ENCODE measurements at places on chromosomes 12 and 14.

DNA sequence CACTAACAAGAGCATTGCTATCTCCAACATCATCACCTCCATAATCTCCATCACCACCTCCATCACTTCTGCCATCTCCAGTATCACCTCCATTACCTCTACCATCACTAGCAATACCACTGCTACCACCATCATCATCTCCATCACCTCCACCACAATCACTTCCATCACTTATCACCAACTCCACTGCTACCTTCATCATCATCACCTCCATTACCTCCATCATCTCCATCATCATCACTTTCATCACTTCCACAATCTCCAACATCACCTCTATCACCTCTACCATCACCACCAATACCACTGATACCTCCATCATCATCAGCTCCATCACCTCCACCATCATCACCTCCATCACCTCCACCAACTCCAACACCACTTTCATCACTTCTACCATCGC lies 102.4 kb upstream of the TMEM132C start:
- DNase-seq: no peak

DNA sequence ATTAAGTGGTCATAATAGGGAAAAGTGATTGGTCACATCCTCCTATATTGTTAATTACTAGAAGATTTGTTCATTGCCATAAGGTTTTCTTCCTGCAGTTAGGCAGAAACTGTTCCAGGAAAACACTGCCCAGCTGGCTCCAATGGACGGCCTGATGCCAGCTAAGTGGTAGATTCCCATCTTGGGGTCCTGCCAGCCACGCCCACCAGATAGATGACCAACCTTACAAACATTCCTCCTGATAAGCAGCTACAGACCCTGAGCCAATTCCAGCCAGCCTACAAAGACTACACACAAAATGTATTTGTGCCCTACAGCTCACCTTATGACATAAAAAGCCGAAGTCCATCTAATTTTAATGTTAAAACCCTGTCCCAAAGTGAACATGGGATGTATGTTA lies 685.9 kb upstream of the USP15 start:
- DNase-seq: no peak

DNA sequence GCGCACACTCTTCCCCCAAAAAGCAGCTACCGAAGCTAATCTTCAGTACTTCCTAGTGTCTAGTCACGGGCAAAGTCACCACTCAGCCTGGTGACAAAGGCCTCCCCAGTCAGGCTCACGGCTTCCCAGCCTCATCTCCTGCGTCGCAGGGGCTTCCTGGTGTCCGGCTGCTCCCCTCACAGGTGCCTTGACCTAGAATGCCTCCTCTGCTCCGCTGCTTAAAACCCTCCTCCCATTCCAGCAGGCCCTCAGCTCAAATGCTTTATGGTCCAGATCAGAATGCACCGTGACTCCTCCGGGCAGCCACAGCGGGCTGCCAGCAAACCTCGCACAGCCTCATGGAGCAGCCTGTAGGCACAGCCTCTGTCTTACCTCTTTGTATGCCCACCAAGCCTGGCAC lies 53.1 kb downstream of the PRIMA1 start:
- no peak for DNase-seq

DNA sequence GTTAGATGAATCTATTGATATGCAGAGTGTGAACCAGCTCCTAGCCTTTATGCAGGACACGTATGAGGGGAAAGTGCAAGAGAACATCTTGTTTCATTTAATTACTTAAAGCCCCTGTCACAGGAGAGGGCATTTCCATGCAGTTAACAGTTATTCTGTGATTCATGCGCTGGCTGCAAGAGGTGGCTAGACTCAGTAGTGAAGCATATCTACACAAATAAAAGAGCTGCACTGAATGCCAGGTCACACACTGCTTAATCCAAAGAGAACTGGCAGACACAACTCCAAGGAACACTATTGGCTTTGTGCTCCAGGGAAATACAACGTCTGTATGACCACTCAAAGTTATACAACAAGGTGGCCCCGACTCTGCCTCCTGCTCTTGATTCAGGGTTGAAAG lies 394.1 kb downstream of the C12orf75 start:
- no peak for DNase-seq

GRCh38 chr12:54259194-54260011 lies 20.5 kb downstream of the CBX5 start:
- no peak for DNase-seq

DNA sequence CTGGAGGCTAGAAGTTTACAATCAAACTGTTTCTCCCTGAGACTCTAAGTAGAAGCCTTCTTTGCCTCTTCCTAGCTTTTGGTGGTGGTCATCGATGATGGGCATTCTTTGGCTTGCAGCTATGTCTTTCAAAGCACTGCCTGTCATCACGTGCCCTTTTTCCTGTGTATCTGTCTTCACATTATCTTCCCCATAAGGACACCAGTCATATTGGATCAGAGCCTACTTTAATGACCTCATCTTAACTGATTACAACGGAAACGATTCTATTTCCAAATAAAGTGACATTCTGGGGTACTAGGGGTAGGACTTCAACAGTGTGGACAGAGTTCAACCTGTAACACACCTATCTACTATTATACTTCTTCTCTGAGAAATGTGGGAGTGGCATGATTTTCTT lies 31.1 kb upstream of the IFNG-AS1 start:
- no peak for DNase-seq

DNA sequence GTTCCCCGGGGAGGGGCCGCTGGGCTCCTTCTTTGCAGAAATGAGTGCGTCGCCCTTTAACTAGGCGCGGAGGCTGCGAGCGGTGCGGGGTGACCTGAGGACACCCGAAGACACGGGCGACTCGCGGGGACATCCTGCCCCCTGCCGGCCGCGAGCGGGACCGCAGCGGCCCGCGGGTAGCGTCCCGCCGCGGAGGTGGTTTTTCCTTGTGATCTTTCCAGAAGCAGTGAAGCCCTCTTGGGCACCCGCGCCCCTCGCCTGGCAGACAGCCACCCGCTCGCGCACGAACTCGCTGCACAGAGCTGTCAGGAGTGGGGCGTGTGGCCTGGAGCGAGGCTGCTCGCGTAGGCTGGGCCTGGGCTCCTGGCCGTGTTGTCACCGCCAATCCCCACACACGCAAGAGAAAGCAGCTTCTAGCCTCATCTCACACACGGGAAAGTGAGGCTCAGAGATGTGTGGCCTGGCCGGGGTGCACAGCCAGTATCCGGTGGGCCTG lies 67.2 kb downstream of the DIO3 start:
- DNase-seq: peak; percentile 56

- no peak for DNase-seq
These were observed 19.3 kb upstream of the NCOR2 start for GRCh38 chr12:124586756-124587155.

GRCh38 chr12:112792743-112793142 lies 1.2 kb downstream of the RPH3A start:
- DNase-seq: no peak

DNA sequence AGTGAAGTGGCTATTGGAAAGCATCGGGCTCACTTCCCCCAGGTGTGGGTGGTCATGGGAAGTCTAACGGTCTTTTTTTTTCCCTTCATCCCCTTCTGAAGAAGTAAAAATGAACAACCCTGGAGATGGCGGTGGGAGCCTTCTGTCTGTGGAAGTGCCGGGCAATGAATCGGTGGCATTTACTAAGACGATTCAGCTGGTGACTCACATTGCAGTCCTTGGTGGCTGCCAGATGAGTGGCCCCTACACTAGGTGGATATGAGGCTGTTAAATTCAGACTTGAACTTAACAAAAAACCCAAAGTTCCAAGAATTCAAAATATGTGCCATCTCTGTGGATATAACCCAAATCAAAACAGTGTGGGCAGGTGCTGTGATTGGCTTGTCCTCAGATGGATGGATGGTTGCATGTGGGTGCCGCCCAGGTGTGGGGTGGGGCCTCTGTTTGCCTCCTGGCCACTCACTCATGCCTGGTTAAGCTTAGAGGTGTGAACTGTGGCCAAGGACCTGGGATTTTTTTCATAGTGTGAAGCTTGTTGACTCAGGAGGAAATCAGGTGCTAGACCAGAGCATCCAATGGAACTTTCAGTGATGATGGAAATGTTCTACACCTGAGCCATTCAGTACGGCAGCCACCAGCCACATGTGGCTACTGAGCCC lies 176.7 kb upstream of the NOS1 start:
- DNase-seq: no peak

DNA sequence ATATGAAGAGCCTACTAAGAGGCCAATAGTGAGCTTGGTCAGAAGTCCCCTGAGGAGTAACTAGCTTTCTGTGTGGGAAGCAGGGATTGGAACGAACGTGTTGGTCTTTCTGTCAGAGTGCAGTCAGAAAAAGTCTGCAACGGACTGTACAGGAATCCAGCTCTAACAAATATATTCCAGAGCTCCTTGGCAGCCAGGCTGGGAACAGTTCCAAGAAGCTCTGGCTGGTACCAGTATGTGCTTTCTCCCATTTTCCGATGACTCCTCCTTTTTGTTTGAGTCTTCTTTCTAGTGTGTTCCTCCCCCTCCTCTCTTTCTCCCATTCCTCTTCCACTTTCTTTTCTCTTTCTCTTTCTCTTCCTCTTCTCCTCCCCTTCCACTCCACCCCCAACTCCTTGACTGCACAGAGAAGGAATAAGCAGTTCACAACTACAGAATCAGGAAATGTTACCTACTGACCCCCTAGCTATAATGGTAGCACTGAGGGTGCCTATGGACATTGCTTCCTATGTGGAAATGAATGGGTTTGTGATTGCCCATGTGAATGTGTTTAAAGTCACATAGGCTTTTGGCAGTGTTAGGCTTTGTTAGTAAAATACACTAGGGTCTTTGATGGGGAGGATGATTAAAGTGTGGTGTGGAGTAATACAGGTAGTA lies 59.9 kb downstream of the TTLL5 start:
- DNase-seq: no peak

DNA sequence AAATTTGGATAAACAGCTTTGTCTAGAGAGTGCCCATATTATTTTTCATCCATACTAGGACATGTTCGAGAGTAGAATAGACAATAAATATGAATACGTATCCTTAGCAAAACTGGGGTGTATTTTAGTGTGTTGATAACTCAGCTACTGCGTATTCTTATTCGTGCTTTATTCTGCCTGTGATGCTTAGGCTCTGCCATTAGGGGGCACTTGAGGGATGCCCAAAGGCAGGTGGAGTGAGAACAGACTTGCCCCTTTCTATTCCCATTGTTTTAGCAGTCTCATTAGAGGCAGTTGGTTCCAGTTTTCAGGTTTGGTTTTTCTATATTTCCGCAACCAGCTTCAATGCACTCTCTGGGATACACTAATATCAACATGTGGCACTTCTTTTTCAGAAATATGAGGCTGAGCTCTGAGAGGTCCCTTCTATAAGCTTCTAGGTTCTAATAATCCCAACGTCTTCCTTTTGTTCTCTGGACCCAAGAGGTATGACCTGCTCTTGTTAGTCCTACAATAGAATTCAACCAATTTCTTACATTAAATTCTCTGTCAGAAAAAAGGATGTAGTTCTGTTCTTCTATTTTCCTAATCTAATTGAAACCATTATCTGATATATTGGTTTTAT lies 985.7 kb upstream of the FBXO33 start:
- no peak for DNase-seq

DNA sequence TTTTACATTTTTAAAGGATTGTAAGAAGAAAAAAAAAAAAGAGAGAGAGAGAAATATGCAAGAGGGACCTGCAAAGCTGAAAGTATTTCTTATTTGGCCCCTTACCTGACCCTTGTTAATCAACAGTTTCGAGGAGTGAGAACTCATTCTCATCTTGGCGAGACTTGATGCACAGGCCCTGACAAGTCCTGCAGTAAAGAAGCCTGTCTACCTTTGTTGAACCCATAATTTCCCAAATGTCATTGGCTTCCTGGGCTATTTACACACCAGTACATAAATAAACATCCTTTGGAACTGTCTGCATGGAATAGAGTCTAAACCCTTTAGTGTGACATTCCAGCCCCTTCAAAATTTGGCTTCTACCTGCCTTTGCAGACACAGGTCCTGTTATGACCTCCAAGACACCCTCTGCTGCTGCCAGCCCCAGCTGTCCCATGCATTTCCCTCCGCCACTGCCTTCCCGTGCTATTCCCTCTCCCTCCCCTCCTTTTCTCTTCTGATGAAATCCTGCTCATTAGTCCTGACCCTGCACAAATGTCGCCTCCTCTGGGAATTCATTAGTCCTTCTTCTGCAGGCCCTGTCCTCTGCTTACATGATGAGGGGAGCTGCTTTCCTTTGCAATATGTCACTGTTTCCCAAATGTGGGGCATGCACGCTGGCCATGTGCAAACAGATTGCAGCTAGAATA lies 35.1 kb downstream of the MYL2 start:
- no peak for DNase-seq

- DNase-seq: no peak
These were observed 12.5 kb upstream of the CLEC4E start for GRCh38 chr12:8553088-8553627.

DNA sequence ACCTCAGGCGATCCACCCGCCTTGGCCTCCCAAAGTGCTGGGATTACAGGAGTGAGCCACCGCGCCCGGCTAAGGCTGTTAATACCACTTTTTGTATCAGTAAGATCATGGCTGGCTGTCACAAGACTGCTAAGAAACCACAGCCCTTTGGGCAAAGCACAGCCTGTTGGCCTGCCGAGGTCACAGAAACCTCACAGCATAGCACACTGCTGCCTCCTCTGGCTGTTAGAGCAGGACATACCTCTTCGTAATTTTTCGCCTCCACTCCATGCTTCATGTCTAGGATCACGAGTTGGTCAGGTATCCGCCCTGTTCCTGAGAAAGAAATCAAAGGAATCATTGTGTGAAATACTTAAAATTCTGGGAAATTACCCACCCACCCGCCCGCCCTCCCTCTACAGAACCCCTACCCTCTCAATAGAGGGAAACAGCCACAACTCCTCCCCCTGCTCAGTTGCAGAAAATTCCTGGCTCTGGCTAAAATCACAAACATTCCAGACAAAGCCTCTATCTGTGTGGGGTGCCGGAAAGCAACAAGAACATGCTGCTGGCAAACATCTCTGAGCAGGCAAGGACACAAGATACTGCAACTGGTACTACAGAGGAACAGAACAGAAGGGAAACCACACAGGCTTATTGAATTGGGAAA lies 20.7 kb upstream of the NEK9 start:
- no peak for DNase-seq

DNA sequence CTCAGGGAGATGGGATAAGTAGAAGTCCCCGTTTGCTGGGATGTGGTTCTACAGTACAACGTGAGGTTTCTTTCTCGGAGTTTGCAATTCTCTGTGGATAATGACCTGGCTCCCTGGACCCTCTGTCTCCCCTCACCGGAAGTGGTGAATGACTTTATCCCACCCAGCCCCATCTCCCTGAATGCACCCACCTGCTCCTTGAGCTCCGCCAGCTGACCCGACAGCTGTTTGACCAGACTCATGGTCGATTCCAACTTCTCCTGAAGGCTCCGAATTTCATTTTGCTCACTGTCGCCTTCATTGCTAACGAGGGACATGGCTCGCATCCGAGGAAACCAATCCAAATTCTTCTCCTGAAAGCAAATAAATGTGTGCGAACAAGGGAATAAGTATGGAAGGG lies 144.6 kb downstream of the SSPN start:
- DNase-seq: no peak

- no peak for DNase-seq
These were observed 27.1 kb upstream of the MANSC4 start for GRCh38 chr12:27807063-27807703.

Measured in stimulated activated CD4-positive, alpha-beta T cell treated with anti-CD3 and anti-CD28 coated beads, Interleukin-15, amount 100 ng/mL, for 48 hours (primary cell).